ENCODE measurements at places on chromosomes 11 and 22. TPM values are rescaled to one million over a fixed set of nuclear protein-coding genes. Genes with fewer than 3 reads are reported as not detected.

The TESMIN gene
- 0.71 TPM for polyA plus RNA-seq

The CRYBB2 gene
- polyA plus RNA-seq: 0.24 TPM

The NOX4 gene
- 1.2 TPM for polyA plus RNA-seq

The PRR33 gene
- not detected for polyA plus RNA-seq

DNA sequence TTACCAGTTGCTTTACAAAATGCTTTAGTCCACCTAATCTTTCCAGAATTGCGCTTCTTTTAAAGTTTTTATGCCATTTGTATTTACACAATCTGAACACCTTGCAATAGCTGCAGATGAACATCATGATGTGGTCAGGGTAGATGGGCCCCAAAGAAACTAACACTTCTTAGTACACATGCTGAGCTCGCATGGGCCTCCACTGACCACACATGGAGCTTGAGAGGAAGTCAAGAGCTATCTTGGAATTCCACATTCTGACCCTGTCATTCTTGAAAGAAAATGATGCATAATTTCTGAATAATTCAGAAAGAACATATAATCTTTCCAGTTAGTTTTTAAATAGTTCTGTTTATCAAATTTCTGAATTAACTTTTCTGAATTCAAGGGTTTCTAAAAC lies 7.7 kb downstream of the LIPT2 start:
- H3K4me3 ChIP-seq: no peak overlapping the region
- H3K4me1 ChIP-seq: no peaks in the 10 kb centered on the region
- H3K27ac ChIP-seq: no peak overlapping the region
- no peaks in the 10 kb centered on the region for H3K36me3 ChIP-seq
- DNase-seq: no peak

- peak overlapping the region; percentile 47 for H3K27ac ChIP-seq
- DNase-seq: peak; percentile 43
- H3K4me3 ChIP-seq: no peak overlapping the region
- no peaks in the 10 kb centered on the region for H3K36me3 ChIP-seq
- H3K4me1 ChIP-seq: no peaks in the 10 kb centered on the region
- H3K27me3 ChIP-seq: no peaks in the 10 kb centered on the region
These were observed 58.1 kb downstream of the LINC01488 start for GRCh38 chr11:69539416-69540117.

- no peaks in the 10 kb centered on the region for H3K27me3 ChIP-seq
- peaks cover 59% of the 10 kb centered on the region for H3K4me1 ChIP-seq
- H3K27ac ChIP-seq: peak overlapping the region; percentile 92
- H3K4me3 ChIP-seq: no peak overlapping the region
- DNase-seq: no peak
These were observed 99.0 kb upstream of the NNMT start for GRCh38 chr11:114196997-114197703.

DNA sequence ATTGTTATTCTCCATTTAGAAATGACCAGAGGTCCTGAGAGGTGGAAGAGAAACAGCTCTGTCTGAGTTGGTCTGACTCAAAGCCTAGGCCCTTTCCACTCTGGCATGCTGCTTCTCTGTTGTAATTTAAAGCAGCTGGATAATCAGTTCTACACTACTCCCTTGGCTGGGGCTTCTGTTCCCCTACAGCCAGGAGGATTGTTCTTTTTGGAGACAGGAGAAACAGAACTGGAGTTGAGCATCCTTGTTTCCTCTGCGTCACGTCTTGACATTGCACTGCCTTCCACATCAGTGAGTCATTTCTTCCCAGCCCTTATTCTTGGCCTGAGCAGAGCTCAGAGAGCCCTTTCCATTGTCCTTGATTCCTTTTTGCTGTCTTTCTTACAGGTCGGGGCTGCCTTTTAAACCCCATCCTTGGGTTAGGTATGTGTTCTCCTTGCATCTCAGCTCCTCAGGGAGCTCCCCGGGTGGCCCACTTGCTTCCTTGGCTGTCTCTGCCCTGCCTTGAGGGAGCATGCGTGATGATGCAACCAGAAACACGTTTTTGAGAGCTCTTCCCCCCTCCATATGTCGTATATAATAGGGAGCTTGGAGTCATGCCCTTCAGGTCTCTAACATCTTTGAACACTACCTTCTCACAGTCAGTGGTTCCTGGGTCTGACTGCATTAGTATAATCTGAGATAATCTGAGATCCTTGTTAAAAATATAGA lies 35.7 kb downstream of the CYB5R2 start:
- H3K36me3 ChIP-seq: peaks cover 37% of the 10 kb centered on the region
- no peak for DNase-seq
- H3K4me1 ChIP-seq: no peaks in the 10 kb centered on the region
- no peaks in the 10 kb centered on the region for H3K27me3 ChIP-seq
- no peak overlapping the region for H3K27ac ChIP-seq
- no peak overlapping the region for H3K4me3 ChIP-seq

The PVALB gene
- polyA plus RNA-seq: 1.7 TPM

GRCh38 chr22:36520423-36520822 lies 8.5 kb downstream of the EIF3D start:
- H3K27ac ChIP-seq: no peak overlapping the region
- H3K27me3 ChIP-seq: no peaks in the 10 kb centered on the region
- DNase-seq: no peak

The PHETA2 gene
- 7.7 TPM for polyA plus RNA-seq

- H3K27me3 ChIP-seq: no peaks in the 10 kb centered on the region
- no peak overlapping the region for H3K4me3 ChIP-seq
- H3K36me3 ChIP-seq: no peaks in the 10 kb centered on the region
These were observed 753 bp upstream of the PPARA start for GRCh38 chr22:46149512-46150033.

DNA sequence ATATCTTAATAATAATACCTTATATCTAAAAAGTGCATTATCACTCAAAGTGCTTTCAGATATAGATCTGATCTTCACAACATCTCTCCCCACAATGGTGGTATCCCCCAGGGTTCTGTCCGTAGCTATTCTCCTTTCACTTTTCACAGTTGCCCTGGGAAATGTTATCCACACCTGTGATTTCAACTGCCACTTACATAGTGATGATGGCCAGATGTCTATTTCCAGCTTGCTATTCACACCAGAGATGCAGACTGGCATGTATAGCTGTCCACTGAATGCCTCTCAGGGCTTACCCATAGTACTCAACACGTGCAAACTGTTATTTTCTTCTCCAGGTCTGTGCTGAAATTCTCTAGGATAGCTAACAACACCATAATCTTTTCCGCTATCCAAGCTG lies 724.7 kb downstream of the DLG2 start:
- no peak overlapping the region for H3K4me3 ChIP-seq
- no peak for DNase-seq
- no peak overlapping the region for H3K27ac ChIP-seq
- H3K27me3 ChIP-seq: no peaks in the 10 kb centered on the region

The LARGE1 gene
- 14.6 TPM for polyA plus RNA-seq

- no peak overlapping the region for H3K27ac ChIP-seq
- no peaks in the 10 kb centered on the region for H3K36me3 ChIP-seq
- H3K4me3 ChIP-seq: no peak overlapping the region
- peaks cover 5% of the 10 kb centered on the region for H3K4me1 ChIP-seq
- peak; percentile 7 for DNase-seq
- H3K27me3 ChIP-seq: no peaks in the 10 kb centered on the region
These were observed 2.8 kb downstream of the CTSW start for GRCh38 chr11:65882120-65883057.

GRCh38 chr22:30685178-30685577 lies 9.5 kb upstream of the OSBP2 start:
- H3K4me1 ChIP-seq: no peaks in the 10 kb centered on the region
- H3K36me3 ChIP-seq: no peaks in the 10 kb centered on the region
- H3K27ac ChIP-seq: no peak overlapping the region
- no peak overlapping the region for H3K4me3 ChIP-seq
- no peak for DNase-seq

The PIWIL4 gene
- 2.9 TPM for polyA plus RNA-seq

DNA sequence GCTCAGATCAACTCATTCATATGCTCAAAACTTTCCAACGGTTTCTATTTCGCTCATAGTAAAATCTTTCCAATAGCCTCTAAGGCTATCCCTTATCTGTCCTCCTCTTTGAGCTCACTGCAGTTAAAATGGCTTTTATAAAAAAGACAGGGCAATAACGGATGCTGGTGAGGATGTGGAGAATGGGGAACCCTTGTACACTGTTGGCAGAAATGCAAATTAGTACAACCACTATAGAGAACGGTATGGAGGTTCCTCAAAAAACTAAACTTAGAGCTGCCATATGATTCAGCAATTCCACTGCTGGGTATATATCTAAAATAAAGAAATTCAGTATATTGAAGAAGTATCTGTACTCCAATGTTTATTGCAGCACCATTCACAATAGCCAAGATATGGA lies 345.6 kb downstream of the DLG2 start:
- no peaks in the 10 kb centered on the region for H3K27me3 ChIP-seq
- no peak overlapping the region for H3K4me3 ChIP-seq
- no peaks in the 10 kb centered on the region for H3K4me1 ChIP-seq
- H3K27ac ChIP-seq: no peak overlapping the region
- no peak for DNase-seq

The POU2AF1 gene
- 0.03 TPM for polyA plus RNA-seq

The GUCD1 gene
- polyA plus RNA-seq: 75.4 TPM

The OR5P2 gene
- not detected for polyA plus RNA-seq

The GUCY1A2 gene
- 1.3 TPM for polyA plus RNA-seq

The ZBED4 gene
- polyA plus RNA-seq: 3.0 TPM

GRCh38 chr11:134063124-134063495 lies 5.8 kb upstream of the JAM3 start:
- H3K27ac ChIP-seq: no peak overlapping the region
- H3K4me1 ChIP-seq: no peaks in the 10 kb centered on the region
- no peak overlapping the region for H3K4me3 ChIP-seq
- peaks cover 4% of the 10 kb centered on the region for H3K27me3 ChIP-seq
- H3K36me3 ChIP-seq: no peaks in the 10 kb centered on the region
- DNase-seq: no peak

- DNase-seq: no peak
- H3K27ac ChIP-seq: no peak overlapping the region
- H3K27me3 ChIP-seq: no peaks in the 10 kb centered on the region
- H3K36me3 ChIP-seq: peaks cover 7% of the 10 kb centered on the region
- H3K4me3 ChIP-seq: no peak overlapping the region
- H3K4me1 ChIP-seq: no peaks in the 10 kb centered on the region
These were observed 1.5 kb downstream of the MISFA start for GRCh38 chr11:18600915-18601569.

The NXPE4 gene
- polyA plus RNA-seq: not detected

DNA sequence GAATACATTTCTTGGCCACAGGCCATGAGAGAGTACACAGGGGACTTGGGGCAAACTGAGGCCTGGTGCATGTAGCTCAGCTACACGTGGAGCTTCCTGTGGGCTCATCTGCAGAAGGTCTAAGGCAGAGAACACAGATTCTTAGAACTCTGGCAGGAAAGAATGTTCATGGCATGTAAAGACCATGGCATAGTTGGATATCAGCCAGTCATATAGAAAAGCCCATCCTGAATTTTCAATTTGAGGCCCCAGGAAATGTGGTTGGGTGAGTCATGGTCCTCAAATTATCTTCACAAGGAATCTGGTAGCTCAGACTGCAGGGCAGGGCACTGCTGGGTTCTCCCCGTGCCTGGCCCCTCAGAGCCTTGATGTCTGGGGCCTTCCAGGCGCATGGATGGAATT lies 13.7 kb upstream of the ST3GAL4 start:
- DNase-seq: no peak
- no peak overlapping the region for H3K4me3 ChIP-seq
- H3K27me3 ChIP-seq: no peaks in the 10 kb centered on the region

- H3K27ac ChIP-seq: no peak overlapping the region
- no peaks in the 10 kb centered on the region for H3K4me1 ChIP-seq
- H3K4me3 ChIP-seq: no peak overlapping the region
- H3K36me3 ChIP-seq: no peaks in the 10 kb centered on the region
These were observed 59.2 kb upstream of the B3GAT1 start for GRCh38 chr11:134471087-134471715.

DNA sequence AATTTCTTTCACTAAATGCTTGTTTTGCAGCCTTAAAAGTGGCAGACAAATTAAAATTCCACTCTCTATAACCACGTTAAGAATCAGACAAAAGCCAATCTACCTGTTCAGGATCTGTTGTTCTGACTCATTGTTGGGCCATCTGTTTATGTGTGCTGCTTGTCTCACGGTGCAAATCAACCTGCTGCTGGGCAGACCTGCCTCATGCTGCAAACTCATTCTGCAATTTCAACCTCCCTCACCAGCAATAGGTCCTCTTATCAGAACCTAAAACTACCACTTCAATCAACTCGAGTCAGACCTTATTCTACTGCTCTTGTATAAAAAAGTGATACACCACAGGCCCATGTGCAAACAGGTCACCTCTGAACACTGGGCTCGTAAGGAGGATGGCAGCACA lies 75.1 kb downstream of the LARGE2 start:
- peaks cover 16% of the 10 kb centered on the region for H3K4me1 ChIP-seq
- no peak overlapping the region for H3K27ac ChIP-seq
- no peak for DNase-seq
- no peaks in the 10 kb centered on the region for H3K36me3 ChIP-seq
- H3K27me3 ChIP-seq: no peaks in the 10 kb centered on the region

GRCh38 chr11:13859892-13860291 lies 102.6 kb upstream of the SPON1 start:
- no peaks in the 10 kb centered on the region for H3K36me3 ChIP-seq
- H3K27me3 ChIP-seq: no peaks in the 10 kb centered on the region
- H3K4me1 ChIP-seq: no peaks in the 10 kb centered on the region
- no peak overlapping the region for H3K4me3 ChIP-seq

The CHST1 gene
- polyA plus RNA-seq: 5.0 TPM

The ELFN2 gene
- polyA plus RNA-seq: 0.77 TPM

All from adrenal gland (tissue), 19 donors.